Left renal cortex interstitium (tissue), 4 donors: ENCODE measurements at places on chromosomes 13 and 19.

GRCh38 chr13:50539791-50540530 is 303.5 kb downstream of the DLEU7 start:
- no peak for DNase-seq

DNA sequence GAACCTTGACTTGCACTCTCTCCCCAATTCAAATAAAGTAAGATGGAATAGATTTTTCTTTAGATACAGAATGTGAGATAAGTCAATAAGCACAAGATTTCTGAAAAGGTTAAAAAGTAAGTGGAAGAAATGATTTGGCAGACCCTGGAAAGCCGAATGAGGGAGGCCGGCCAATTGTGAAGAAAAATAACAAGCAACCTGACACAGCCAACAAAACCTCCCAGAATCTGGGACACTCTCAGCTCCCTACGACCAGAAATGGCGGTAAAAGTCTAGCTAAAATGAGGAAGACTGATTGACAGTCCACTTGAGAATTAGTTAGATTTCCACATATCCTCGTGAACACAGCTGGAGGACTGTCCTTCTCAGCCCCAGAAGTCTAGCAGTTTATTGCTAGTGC is 85.4 kb downstream of the KLF12 start:
- no peak for DNase-seq

DNA sequence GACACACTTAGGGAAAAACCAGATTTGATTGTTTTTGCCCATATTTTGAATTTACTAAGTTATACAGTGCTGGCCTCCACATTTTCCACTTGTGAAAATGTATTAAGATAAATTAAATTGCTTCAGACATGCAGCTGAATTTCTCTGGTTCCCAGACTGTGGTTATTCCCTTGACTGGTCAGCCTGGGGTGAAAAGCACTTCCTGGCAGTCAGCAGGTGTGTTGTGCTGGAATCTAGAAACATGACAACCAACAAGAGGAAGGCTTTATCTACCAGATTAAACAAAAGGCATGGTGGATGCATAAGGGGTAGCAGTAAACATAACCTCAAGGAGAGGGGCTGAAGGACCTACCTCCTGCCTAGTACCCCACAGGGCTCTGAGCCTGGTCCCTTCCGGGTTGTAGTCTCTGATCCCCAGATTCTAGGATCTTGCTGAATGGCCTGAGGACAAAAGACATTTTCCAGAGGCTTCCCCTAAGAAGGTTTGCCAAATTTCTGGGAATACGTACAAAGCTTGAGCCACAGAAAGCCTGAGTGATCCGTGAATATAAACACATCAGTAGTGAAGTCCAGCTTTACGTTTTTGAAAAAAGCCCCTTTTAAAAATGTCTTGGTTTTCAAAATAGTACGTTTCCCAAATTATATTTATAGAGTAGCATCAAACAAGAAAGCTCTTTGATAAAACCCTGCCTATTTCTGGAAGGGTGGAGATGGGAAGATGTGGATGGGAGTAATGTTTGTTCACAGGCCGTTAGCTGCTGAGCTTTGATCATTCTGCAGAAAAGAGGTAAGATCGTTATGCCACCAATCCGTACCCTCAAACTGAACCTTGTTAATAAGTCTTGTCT is 133.4 kb downstream of the LACC1 start:
- DNase-seq, result no peak

DNA sequence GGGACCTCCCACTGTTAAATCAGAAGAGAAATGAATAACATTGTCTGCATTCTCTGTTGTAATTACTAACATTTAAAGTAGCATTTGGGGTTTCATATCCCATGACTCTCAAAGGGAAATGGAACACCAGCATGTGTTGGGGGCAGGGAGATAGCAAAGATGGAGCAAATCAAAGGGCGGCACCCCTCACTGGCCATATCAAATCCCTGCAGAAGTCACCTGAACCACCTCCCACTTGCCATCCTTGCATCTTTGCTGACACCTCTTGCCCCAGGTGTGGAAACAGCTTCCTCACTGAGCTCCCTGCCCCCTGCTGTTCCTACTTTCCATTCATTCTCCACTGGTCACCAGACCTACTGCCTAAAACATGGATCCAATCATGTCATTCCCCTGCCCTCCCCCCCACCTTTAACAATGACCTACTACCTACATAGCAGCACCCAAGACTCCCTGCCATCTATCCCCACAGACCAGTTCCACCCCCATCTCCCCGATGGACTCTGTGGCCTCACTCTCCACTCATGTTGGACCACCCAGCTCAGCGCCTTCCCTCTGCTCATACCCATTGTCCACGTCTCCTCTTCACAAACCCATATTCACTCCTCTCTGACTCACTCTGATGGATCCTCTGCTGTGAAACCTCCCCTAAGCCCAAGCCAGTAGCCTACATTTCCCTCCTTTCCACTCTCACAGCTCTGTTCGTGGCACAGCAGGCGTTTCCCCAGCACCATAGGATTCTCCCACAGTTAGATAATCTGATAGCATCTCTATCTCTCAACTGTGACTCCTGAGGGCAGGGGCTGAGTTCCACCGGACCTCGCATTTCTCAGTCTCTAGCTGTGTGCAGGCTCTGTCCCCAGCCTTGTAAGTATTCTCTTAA is 55.9 kb downstream of the DLEU7 start:
- DNase-seq, result no peak

DNA sequence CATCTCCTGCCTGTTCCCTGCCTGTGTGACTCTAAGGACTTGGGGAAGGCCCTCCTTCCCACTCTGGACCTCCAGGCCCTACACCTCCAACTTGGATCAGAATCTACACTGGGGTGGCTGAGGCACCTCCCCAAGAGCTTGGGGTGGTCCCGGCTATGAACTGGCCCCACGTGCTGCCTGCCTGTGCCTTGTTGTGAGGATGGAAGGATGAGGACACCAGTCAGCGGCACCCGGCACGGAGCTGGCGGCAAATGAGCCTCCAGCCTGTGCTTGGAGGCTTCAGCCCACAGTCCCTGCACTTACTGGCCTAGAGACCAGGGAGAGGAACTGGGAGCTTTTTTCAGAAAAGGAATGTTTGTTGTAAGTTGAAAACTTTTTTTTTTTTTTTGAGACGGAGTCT is 8.5 kb downstream of the AKAP8 start:
- no peak for DNase-seq

GRCh38 chr13:72565893-72566292 is 161.5 kb downstream of the MZT1 start:
- DNase-seq, result no peak
